NCI-H187 (cell line): ENCODE measurements at places on chromosomes 7 and 10.

GRCh38 chr7:103380395-103381191, 33.1 kb downstream of the PSMC2 start:
- DNase-seq, result no peak

DNA sequence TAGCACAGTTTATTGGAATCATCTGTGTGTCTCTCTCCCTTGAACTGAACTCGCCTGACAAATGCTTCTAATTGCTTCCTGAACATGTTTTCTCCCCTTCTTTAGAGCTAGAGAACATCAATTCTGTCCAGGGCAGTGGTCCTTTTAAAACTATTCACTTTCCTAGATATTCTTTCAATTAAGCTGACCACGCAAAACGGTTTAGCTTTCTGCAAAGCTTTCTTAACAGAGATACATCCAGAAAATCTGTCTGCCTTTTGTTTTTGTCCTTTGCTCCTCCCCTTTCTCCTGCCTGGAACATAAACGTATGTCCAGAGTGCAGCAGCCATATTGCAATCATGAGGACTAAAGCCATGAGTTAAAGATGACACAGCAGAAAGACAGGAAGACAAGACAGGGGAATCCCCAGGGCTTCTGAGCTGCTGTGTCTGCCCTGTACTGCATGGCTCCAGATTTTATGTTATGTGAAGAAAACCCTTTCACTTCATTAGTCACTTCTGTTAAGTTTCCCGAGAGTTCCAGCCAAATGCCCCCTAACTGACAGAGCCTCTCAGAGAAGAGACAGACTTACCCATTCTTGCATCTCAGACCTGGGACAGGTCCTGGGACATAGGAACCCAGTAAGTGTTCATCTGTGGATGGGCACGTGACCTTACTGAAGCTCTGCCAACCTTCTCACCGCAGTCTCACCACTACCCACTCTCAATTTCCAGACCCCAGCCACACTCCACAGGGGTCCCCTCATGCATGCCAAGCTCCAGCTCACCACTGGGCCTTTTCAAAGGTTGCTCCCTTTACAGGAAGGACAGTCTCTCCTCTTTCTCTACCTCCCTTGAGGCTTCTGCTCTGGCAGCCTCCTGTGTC, 35.0 kb upstream of the CPXM2 start:
- no peak for DNase-seq

- no peak for DNase-seq
Observed at GRCh38 chr10:634256-634655, 55.2 kb downstream of the DIP2C start.

GRCh38 chr7:131234719-131235488, 92.8 kb upstream of the MKLN1 start:
- no peak for DNase-seq

- no peak for DNase-seq
Observed at GRCh38 chr10:100043796-100044195, 34.0 kb upstream of the DNMBP start.
